NCI-H2029 (cell line): ENCODE measurements at places on chromosomes 6 and 20.

GRCh38 chr6:104118274-104118673 lies 741.4 kb downstream of the HACE1 start:
- DNase-seq, result no peak

DNA sequence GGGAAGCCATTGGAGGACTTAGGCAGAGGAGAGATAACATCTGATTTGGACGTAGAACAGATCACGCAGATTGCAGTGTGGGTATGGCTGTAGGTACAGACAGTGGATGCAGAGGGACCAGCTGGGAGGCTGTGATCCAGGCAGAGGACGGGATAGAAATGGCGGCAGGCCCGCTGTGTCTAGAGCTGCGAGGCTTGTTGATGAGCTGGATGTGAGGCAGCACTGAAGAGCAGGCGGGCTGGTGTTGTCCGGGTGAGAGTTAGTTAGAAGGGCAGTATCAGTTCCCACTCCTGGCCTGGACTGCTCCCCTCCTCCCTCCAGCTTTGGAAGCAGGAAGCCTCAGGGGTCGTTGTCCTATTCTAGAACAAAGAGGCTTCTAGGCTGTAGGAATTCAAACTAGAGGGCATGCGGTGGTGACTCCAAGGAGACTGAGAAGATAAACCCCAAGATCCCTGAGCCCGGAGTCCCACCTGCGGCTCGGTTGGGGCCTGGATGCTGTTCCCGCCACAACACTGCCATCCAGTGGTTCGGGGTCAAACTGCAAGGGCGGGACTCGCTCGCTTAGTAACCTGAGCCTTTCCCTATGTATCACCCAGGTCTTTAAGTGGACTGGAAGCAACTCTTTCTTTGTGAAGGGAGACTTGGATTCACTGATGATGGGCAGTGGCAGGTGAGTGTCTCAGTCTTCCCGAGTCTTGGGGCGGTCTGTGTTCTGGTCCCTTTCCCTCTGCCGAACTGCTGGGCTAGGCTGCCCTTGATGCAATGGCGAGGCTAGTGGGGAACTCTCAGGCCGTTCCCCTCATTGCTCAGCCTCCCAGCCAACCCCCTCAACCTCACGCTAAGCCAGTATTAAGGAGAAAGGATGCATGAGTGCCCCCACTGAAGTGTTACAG lies 11.2 kb downstream of the TLDC2 start:
- DNase-seq, result peak; percentile 63

DNA sequence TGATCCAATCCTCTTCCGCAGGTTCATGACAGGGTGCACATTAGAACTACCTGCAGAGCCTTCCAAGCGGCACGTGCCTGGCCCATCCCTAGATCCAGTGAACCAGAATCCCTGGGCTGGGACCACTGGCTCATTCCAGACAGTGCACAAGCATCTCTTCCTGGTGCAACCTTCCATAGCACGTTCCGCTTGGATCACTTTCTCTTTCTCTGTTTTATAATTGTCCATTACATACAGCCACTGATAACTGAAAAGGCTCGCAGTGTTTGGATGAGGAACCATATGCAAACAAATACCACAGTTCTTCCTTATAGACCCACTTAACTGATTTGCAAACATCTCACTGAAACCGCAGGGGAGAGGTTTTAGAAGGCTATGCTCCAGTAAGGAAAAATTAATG lies 59.6 kb upstream of the DDR1 start:
- DNase-seq, result peak; percentile 89

DNA sequence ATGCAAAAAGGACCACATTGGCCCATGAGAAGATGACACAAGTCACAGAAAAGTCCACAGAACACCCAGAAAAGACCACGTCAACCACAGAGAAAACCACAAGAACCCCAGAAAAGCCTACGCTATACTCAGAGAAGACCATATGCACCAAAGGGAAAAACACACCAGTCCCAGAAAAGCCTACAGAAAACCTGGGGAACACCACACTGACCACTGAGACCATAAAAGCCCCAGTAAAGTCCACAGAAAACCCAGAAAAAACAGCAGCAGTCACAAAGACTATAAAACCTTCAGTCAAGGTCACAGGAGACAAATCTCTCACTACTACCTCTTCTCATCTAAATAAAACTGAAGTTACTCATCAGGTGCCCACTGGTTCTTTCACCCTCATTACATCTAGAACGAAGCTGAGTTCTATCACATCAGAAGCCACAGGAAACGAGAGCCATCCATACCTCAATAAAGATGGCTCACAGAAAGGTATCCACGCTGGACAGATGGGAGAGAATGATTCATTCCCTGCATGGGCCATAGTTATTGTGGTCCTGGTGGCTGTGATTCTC lies 11.2 kb downstream of the MUCL3 start:
- no peak for DNase-seq

DNA sequence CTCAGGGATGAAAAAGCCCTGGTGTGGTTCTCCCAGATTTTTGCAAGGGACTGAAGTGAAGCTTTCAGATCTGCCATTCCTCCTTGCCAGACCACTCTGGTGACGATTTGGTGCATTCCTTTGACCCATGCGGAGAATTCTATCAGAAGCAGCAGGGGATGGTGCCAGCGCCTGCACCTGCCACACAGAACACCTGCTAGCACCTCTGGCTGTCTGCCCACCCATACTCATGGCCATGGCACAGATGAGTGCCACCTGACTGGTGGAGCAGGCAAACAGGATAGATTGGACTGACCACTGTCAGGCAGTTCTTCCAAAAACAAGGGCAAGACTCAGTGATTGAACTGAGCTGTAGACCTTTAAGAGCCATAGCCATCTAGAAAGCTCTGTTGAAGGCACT lies 107.1 kb downstream of the CDYL start:
- DNase-seq, result peak; percentile 97

DNA sequence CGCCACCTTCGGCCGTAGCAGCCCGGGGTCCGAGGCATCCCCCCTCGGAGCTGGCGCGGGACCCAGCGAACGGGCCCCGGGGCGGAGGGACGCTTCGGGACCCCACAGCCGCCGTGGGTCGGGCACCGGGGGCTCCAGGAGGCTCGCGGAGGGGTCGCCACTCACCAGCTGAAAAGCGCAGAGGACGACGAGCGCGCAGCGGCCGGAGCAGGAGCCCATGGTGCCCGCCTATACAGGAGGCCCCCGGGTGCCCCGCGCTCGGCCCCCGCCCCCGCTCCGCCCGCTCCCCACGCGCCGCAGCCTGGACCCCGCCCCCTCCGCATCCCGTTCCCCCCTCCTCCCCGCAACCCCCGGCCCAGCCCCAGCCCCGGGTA lies at the start of gene NKAIN4:
TSS of gene NKAIN4 (minus strand) at position 232 of the 374 bp plus-strand sequence. CDS start at position 219, 13 bp downstream.
- DNase-seq, result no peak

- DNase-seq, result no peak
Observed at GRCh38 chr20:562232-562897, 18.8 kb upstream of the CSNK2A1 start.

- DNase-seq, result peak; percentile 42
Observed at GRCh38 chr6:15444081-15444731, 198.3 kb downstream of the JARID2 start.

- DNase-seq, result no peak
Observed at GRCh38 chr20:63148696-63149095, 67.2 kb downstream of the YTHDF1 start.

DNA sequence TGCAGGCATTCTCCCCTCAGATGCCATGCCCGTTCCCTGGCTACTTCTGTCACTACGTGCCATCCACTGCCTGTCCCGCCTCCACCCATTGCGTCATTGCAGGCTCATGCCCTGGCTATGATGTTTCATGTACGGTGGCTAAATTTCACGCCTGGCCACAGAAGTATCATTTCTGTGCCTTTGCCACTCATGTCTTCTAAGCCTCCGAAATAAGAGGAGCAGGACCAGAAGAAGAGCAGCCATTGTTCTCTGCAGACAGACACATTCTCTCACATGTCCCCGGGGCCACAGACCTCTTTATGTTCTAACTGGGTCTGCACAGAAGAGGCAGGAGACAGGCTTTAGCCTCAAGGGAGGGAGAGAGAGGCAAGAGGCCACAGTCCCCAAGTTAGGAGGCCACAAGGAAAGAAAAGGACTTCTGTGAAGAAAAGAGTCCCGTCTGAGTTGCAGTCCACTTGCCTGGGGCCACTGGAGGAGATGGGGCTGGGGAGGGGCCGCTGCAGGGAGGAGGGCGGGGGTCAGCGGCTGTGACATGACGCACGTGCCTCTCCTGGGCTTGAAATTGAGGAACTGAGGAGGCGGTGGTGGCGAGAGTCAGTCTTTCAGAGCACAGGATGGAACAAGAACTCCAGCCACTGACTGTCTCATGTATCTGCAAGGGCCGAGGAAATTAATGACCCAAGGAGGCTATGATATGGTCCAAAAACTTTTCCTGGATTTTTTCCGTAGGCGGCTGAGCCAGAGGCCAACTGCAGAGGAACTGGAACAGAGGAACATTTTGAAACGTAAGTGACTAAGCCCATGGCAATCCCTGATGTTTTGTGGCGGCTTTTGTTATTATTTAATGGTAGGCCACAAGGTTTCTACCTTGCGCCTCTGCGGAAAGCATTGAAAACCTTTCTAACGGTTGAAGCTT lies 55.9 kb downstream of the TBC1D7 start:
- no peak for DNase-seq

DNA sequence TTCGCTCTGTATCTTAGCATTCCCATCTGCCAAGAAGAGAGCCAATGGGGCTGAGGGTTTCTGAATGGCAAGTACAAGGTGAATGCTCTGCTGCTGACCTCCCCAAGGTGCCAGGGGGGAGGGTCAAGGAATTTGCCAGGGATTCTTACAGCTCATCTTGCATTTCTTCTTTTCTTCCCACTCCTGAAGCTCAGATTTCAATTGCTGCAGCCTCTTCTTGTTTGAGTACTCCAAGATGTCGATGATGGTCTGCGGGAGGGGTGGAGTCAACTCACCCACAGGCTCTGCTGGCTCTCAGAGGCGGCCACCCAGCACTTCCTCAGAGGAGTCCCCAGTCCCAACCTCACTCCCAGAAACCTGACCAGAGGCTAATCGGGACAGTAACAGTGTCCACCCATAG lies 12.4 kb downstream of the C20orf96 start:
- no peak for DNase-seq

GRCh38 chr6:28809947-28810658 lies 113.7 kb downstream of the TRIM27 start:
- no peak for DNase-seq

GRCh38 chr6:79463621-79464050 lies 73.6 kb downstream of the LCA5 start:
- DNase-seq, result no peak

DNA sequence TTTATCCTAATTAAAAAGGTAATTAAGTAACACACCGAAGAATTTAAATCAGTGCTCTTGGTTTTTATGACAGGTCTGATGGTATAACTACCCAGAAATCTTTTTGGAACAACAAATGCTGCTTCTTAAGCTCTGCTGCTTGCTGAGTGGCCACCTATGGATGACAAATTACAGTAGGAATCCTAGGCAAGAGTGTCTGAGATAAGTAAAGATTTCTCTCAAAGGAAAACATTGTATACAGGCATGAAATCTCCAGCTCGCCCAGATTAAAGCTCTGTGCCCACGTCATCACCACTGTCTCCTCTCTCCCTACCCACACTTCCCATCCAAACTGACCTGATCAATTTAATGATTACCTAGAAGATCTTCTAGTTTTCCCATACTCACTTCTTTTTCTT lies 1083.0 kb upstream of the MAP3K7 start:
- DNase-seq, result no peak

- DNase-seq, result no peak
Observed at GRCh38 chr6:36127462-36128016, 2.8 kb upstream of the MAPK13 start.

- peak; percentile 78 for DNase-seq
Observed at GRCh38 chr6:42452171-42453030, 675 bp upstream of the TRERF1 start.

GRCh38 chr6:166442131-166442685 lies 59.5 kb upstream of the MPC1 start:
- no peak for DNase-seq

GRCh38 chr6:132275066-132275970 lies 126.0 kb downstream of the MOXD1 start:
- DNase-seq, result no peak

DNA sequence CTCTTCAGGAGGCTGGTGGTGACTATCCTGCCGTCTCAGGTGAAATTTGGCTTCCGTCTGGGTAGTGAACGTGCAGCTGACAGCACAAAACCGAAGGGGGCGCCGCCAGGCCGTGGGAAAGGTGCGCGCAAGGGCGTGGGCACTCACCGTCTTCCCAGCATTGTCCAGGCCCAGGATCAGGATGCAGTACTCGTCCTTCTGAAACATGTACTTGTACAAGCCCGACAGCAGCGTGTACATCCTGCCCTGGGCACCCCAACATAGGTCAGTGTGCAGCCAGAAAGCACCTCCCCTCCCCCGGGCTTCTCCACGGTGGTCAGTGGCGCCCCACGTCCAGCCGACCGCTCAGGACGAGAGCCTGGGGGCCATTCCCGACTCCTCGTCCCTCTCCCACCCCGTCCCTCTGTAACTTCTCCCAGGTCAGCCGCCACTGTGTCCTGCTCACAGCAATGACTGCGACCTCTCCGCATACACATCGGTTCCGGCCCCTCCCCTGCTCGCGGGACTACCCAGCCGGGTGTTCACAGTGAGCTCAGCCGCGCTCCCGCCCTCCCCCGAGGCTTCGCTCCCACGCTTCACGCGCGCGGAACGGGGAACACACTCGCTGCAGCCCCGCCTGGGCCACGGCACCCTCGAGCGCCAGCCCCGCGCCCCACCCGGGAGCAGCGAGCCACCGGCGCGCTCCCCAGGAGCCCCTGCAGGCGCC lies 771 bp downstream of the ARFRP1 start:
- no peak for DNase-seq

- DNase-seq, result no peak
Observed at GRCh38 chr6:39102821-39103136, 12.2 kb downstream of the SAYSD1 start.

DNA sequence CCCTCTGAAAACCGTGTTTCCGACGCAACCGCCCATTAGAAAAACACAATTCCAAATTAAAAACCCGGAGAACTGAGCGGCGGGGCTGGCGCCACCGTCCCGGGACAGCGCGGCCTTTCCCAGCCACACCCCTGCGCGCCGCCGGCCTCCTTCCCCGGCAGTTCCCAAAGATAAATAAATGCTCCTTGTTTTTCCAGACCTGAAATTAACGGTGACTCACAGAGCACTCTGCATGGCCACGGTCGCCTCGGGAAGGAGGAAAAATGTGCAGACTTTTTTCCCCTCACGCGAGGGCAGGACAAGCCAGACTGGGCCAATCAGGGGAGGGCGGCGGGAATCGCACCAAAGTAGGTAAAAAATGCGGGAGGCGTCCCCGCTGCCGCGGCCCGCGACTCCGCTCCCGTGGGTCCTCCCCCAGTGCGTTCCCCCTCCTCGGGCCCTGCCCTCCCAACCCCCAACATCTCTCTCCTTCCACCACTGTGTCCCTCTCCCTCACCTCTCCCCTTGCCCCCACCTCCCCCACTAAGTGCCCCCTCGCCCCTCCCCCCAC lies 828 bp upstream of the DSTN start:
- peak; percentile 77 for DNase-seq

DNA sequence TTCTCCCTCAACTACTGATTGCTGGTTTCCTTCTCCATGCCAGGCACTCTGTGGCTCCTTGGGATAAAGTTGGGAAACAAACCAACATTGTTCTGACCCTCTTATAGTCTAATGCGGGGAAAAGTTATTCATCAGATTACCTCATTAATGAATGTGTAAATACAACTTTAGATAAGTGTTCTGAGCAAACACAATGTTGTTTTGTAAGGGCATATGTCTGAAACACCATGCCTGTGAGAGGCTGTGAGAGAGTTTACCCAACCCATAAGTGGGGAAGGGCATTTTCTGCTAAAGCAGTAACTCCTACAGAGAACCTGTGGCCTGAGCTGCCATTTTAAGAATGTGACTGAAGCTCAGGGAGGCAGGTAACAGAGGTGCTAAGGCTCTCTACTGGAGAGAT lies 283.5 kb downstream of the KHDC1L start:
- peak; percentile 73 for DNase-seq
